ENCODE measurements at places on chromosomes 2 and 18.

DNA sequence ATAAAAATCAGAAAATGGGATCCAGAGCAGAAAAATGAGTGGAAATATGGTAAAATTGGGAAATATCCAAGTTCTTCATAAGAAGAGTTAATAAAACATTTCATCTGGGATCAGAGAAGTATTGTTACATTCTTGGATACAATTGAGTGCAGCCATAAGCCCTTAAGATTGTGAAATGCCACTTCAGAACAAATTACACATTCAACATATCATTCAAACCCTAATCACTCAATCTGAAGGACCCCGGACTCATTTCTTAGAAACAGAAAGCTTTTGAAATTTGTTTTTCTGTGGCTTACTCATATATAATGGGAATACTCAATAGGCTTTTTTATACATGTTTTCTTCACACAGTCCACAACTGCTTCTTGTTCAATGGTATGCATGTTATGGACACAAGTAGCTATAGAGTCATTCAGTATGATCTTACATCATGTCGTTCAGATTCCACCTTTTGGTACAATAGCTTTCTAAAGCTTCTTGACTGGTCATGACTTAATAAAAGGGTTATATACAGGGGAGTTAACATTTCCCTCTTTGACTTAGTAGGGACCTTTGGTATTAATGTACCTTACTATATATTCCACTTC lies 39.9 kb downstream of the SCN7A start:
- no peak for DNase-seq

GRCh38 chr2:231709636-231709980 lies 1.3 kb downstream of the PTMA start:
- no peak for DNase-seq

DNA sequence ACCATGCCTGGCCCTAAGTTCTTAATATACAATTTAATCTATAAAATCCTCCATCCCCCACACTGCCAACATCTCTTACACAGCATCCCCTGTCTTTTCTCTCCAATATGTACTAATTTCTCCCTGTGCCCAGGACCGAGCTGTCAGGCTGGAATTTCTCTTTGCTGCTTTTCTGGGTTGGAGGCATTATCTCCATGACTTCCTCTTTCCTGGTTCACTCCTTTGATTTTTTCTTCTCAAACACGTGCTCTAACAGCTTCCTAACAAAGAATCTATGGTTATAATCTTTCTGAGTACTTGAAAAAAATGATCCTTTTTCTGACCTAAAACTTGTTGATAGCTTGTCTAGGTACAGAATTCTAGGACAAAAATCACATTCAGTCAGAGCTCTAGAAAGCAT lies 112.8 kb downstream of the C1D start:
- DNase-seq = no peak

GRCh38 chr2:138536740-138537139 lies 35.2 kb downstream of the SPOPL start:
- DNase-seq = no peak

GRCh38 chr18:46158499-46158898 lies 54.3 kb downstream of the HAUS1 start:
- DNase-seq = no peak

- no peak for DNase-seq
Measured at GRCh38 chr2:109046925-109047508, 58.0 kb upstream of the EDAR start.

DNA sequence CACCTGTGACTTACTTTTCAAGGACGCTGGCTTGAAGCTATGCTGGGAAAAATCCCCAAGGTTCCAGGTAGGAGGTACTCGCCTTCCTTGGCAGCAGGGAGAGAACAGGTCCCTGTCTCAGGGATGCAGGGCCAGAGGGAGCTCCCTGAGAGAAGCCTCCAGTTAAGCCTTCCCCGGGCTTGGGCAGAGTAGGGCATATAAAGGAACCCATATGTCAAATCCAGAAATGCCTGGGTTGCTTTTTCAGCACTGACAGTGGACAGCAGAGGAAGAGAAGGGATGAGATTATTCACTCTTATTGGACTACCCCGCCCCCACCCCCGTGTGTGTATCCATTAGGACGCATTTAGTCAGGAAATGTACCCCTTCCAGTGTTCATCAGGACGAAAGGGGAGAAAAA lies 89.3 kb upstream of the TEX51 start:
- no peak for DNase-seq

DNA sequence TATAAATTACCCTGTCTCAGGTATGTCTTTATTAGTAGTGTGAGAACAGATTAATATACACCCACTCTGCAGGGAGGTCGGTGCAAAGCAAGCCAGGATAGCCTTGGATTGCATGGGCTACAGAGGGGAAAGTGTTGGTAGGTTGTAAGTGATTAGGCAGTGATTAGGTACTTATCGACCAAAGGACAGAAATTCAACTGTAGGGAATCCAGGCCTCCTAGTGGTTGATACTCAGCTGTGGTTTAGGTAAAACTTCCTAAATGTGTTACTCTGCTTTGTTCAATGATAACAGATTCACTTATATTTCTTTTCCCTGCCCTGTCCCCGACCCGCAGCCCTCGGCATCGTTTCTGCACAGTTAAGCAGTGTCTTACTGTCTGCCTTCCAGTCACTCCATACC lies 444.0 kb downstream of the FIGN start:
- DNase-seq = no peak

- DNase-seq = peak; percentile 17
Measured at GRCh38 chr2:714005-714741, 37.0 kb upstream of the TMEM18 start.
